ENCODE measurements at places on chromosomes 6 and 20.

DNA sequence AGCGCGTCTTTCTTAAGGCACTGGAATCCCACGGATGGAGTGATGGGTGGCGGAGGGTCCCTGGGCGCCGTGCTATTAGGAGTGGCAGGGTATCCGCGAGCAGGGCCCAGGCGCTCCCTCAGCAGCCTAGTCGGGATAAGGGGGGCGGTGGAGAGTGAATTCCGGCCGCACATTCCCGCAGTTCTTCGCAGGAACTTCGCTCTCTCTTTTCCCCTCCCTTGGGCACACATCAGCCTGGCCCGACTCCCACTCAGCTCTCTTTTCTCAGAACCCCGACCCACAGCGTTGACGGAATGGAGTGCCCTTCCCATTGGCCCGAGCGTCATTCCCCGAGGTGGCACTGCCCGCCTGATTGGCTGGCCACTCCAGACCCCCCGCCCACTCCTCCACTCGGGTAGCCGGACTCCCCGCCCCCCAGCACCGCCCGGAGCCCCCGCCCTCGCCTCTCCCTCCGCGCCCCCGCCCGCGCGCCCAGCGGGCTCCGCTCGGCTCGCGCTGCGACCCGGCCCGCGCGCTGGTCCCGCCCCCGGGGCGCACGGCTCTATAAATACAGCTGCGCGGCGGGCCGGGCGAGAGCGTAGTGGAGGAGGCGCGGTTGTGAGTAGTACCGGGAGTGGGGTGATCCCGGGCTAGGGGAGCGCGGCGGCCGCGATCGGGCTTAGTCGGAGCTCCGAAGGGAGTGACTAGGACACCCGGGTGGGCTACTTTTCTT, at the start of gene ID4:
ID4 (plus strand) TSS at position 572 of the 712 bp plus-strand sequence. CDS start 385 bp downstream, outside the sequence.
- H3K4me1 ChIP-seq: peaks cover 13% of the 10 kb centered on the region
- no peak for DNase-seq
- no peak within 1 kb of the TSS for H3K27ac ChIP-seq
- peaks cover 17% of the 10 kb centered on the region for H3K27me3 ChIP-seq
- H3K4me3 ChIP-seq: peak within 1 kb of the TSS; percentile 66

GRCh38 chr6:124768224-124768623, 194.0 kb upstream of the RNF217 start:
- no peak overlapping the region for H3K4me3 ChIP-seq
- no peaks in the 10 kb centered on the region for H3K27me3 ChIP-seq
- H3K27ac ChIP-seq: no peak overlapping the region
- no peaks in the 10 kb centered on the region for H3K4me1 ChIP-seq
- H3K36me3 ChIP-seq: no peaks in the 10 kb centered on the region
- no peak for DNase-seq

DNA sequence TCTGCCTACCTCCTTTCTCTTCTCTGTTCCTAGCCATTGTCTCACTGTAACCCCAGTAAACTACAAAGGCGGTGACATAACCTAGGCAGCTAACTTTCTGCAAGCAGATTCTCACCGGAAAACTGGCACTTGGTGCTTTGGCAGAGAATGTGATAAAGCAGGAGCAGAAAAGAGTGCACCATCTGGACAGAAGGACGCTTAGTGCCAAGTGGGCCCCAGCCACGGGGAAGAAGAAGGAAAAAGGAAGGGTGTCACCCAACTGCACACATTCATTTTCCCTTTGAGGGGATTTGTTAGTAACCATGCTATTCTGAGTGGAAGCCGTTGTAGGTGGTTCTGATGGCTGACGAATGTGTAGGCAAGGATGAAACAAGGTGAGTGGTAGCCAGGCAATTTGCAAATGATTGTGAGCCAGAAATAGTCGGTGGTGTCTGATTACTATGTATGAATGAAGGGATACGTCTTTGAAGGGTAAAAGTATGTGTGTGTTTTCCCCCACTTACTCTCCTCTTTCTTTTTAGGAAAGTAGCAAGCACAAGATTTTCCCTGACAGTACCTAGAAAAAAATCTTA, 148.3 kb upstream of the STXBP5 start:
- H3K36me3 ChIP-seq: no peaks in the 10 kb centered on the region
- no peak overlapping the region for H3K4me3 ChIP-seq
- no peak overlapping the region for H3K27ac ChIP-seq
- no peaks in the 10 kb centered on the region for H3K27me3 ChIP-seq
- no peak for DNase-seq

- no peak overlapping the region for H3K4me3 ChIP-seq
- no peak overlapping the region for H3K27ac ChIP-seq
- no peaks in the 10 kb centered on the region for H3K27me3 ChIP-seq
- DNase-seq: no peak
- H3K4me1 ChIP-seq: peaks cover 26% of the 10 kb centered on the region
Measured at GRCh38 chr6:149037051-149037671, 280.4 kb upstream of the TAB2 start.

- no peaks in the 10 kb centered on the region for H3K27me3 ChIP-seq
- no peaks in the 10 kb centered on the region for H3K4me1 ChIP-seq
- no peak overlapping the region for H3K27ac ChIP-seq
- H3K36me3 ChIP-seq: no peaks in the 10 kb centered on the region
- no peak for DNase-seq
Measured at GRCh38 chr6:100346203-100346602, 118.5 kb downstream of the SIM1 start.

- H3K36me3 ChIP-seq: no peaks in the 10 kb centered on the region
- DNase-seq: no peak
- no peak overlapping the region for H3K4me3 ChIP-seq
- no peak overlapping the region for H3K27ac ChIP-seq
- H3K27me3 ChIP-seq: peaks cover 3% of the 10 kb centered on the region
- H3K4me1 ChIP-seq: peaks cover 17% of the 10 kb centered on the region
Measured at GRCh38 chr20:64153861-64154589, 10.2 kb upstream of the MYT1 start.

DNA sequence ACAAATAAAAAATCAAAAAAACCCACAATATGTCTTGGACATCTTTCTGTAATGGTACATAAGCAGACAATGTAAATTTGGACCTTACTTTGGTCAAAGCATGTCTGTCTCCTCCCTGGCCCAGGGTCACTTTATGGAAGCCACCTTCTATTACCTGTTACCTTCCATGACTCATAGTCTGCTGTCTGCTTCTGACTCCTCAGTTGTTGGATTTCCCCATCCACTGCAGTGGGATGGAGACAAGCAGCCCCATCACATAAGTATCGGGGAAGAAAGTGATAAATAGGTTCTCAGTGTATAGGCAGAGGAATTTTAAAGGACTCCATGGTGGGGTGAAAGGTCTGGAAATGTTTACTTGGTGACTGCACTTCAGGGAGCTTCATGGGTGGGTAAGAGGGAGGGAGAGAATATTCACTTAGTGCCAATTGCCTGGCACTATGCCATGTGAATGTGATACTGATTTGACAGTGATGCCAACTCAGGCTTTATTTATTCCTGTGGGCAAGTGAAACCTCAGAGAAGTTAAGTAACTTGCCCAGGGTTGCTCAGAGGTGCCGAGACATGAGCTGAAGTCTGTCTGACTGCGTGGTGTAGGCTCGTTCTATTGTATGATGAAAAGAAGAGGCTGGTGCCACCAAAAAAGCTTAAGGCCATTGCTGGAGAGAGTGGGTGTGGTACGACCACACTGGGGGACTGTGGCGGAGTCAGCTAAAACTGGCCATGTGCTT, 175.6 kb upstream of the RNF24 start:
- H3K27ac ChIP-seq: no peak overlapping the region
- H3K27me3 ChIP-seq: no peaks in the 10 kb centered on the region
- H3K36me3 ChIP-seq: no peaks in the 10 kb centered on the region
- H3K4me3 ChIP-seq: no peak overlapping the region
- peaks cover 28% of the 10 kb centered on the region for H3K4me1 ChIP-seq

DNA sequence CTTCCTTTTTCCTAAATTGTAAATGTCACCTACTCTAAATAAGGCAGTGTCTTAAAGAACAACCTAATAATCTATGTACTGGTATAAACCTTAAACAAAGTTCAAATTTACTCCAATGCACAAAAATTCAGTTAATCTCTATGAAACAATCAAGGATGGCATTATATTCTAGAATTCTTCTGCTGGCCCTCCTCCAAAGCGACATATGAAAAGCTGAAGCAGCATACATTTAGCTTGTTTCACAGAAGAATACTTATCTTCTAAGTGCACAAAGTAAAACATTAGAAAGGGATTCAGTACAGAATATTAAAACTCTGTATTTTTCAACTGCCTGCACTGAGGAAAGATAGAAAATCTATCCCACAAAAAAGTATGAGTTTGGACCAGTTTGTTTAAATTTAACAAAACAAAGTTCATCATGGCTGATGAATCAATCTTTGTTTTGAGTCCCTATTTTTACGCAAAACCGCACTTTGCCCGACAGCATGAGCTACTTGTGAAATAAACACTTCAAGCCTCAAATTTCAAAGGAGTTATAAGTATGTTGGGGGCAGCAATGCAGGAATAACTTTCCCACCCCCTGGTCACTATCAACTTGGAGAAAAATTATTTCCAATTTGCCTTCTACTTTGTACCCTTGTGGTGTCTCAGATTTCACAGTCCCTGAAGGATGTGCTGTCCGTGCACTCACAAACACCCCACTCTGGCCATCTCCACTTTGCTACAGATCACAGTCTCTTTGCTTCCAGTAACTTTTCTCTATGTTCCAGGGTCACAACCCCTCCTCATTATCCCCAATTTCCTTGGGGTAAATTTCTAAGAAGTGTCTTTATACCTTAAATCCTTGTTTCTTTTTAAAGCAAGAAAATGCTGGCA, 238.2 kb downstream of the PRKN start:
- no peak for DNase-seq
- no peak overlapping the region for H3K4me3 ChIP-seq
- no peak overlapping the region for H3K27ac ChIP-seq

DNA sequence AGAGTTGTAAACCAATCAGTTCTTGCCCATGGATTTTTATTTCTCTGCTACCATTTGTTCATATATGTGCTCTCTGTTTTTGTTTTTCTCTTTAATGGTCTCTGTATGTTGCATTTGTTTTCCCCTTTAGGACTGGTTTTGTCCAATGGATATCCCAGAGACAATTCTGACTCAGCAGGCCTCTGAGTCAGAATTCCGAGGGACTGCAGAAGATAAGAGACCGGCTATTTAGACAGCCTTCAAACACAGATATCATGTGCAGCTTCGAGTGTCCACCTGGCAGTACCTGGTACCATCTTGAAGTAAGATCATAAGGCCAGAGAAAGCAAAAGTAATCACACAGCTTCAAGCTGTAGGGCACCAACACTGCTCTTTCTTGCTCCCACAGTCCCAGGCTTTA, 125.5 kb downstream of the ELOVL4 start:
- no peaks in the 10 kb centered on the region for H3K36me3 ChIP-seq
- no peaks in the 10 kb centered on the region for H3K4me1 ChIP-seq
- no peaks in the 10 kb centered on the region for H3K27me3 ChIP-seq
- no peak for DNase-seq
- no peak overlapping the region for H3K4me3 ChIP-seq

- H3K27me3 ChIP-seq: no peaks in the 10 kb centered on the region
- DNase-seq: no peak
- no peaks in the 10 kb centered on the region for H3K36me3 ChIP-seq
- H3K4me1 ChIP-seq: no peaks in the 10 kb centered on the region
Measured at GRCh38 chr6:7426447-7427169, 37.0 kb downstream of the RIOK1 start.

DNA sequence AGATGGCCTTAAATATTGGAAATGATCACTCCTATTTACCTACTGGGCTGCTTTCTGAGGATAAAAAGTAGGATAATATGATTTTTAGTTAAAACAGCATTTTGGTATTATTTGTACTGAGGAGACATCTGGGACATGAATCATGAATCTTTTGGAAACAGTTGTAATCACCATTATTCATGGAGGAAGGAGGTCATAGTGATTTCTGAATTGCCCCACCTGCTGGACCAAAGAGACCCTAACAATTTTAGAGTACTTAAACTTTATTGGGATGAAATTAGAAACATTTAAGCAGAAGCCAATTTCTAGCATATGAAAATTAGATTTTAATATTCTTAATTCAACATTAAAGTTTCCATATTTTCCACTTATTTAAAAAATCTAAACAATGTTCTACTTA, 108.4 kb upstream of the SIM1 start:
- H3K4me3 ChIP-seq: no peak overlapping the region
- H3K4me1 ChIP-seq: no peaks in the 10 kb centered on the region
- H3K27ac ChIP-seq: no peak overlapping the region
- H3K27me3 ChIP-seq: no peaks in the 10 kb centered on the region
- H3K36me3 ChIP-seq: no peaks in the 10 kb centered on the region

GRCh38 chr6:150413781-150414281, 45.0 kb downstream of the IYD start:
- no peaks in the 10 kb centered on the region for H3K27me3 ChIP-seq
- H3K27ac ChIP-seq: no peak overlapping the region
- H3K36me3 ChIP-seq: no peaks in the 10 kb centered on the region
- H3K4me3 ChIP-seq: no peak overlapping the region

GRCh38 chr20:53981752-53982437, 88.5 kb downstream of the BCAS1 start:
- H3K4me1 ChIP-seq: no peaks in the 10 kb centered on the region
- no peaks in the 10 kb centered on the region for H3K27me3 ChIP-seq
- DNase-seq: no peak
- no peak overlapping the region for H3K27ac ChIP-seq

DNA sequence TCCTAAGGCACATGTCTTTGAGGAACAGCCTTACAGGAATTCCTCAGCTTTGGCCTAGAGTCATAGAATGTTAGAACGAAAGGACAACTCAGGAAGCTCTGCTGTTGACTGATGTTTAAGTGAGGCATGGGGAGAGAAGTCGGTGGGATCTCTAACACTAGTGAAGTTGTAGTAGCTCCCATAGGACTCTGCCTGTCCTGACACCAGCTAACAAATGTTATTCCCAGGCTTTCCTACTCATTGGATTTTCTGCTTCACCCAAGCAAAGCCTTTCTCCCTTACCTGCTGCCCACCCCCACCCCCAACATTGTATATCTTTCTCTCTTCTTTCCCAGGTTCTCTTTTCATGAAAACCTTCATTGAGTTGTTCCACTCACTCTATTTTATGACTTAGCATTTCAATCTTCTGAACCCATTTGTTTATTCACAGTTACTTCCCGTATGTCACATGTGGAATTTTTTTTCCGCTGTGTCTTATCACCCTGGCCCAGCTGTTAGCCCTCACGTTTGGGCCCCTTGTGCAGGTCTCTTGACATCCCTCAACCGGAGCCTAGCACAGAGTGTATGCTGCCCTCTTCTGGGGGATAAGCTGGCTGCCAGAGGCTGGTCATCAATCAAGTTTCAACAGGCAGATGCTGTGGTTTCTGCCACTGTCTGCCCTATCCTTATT, 39.2 kb upstream of the RNF8 start:
- no peak overlapping the region for H3K27ac ChIP-seq
- H3K4me1 ChIP-seq: peaks cover 9% of the 10 kb centered on the region
- H3K36me3 ChIP-seq: peaks cover 17% of the 10 kb centered on the region
- no peaks in the 10 kb centered on the region for H3K27me3 ChIP-seq
- no peak for DNase-seq

GRCh38 chr6:71446470-71446869, 157.9 kb downstream of the OGFRL1 start:
- no peak overlapping the region for H3K4me3 ChIP-seq
- no peaks in the 10 kb centered on the region for H3K4me1 ChIP-seq
- H3K36me3 ChIP-seq: no peaks in the 10 kb centered on the region
- H3K27ac ChIP-seq: no peak overlapping the region
- H3K27me3 ChIP-seq: no peaks in the 10 kb centered on the region
- DNase-seq: no peak

- peak; percentile 19 for DNase-seq
- H3K36me3 ChIP-seq: no peaks in the 10 kb centered on the region
- no peak overlapping the region for H3K4me3 ChIP-seq
- H3K4me1 ChIP-seq: peaks cover 20% of the 10 kb centered on the region
- no peaks in the 10 kb centered on the region for H3K27me3 ChIP-seq
Measured at GRCh38 chr6:107628878-107629277, 139.0 kb downstream of the SOBP start.

GRCh38 chr20:37355252-37356180, 9.6 kb downstream of the SRC start:
- no peak overlapping the region for H3K4me3 ChIP-seq
- no peaks in the 10 kb centered on the region for H3K36me3 ChIP-seq
- H3K27me3 ChIP-seq: no peaks in the 10 kb centered on the region
- H3K27ac ChIP-seq: no peak overlapping the region
- no peak for DNase-seq
